ENCODE measurements at places on chromosomes 6 and 20. TPM values are rescaled to one million over a fixed set of nuclear protein-coding genes. Genes with fewer than 3 reads are reported as not detected.

Gene RGS17
- total RNA-seq: 2.4 TPM

Gene PPDPF
- 18.0 TPM for total RNA-seq

Gene VWA7
- 0.76 TPM for total RNA-seq

Gene WFDC12
- 1.0 TPM for total RNA-seq

Gene PCSK2
- 0.05 TPM for total RNA-seq

GRCh38 chr6:40999569-40999968 is 39.5 kb downstream of the UNC5CL start:
- no peaks in the 10 kb centered on the region for H3K4me1 ChIP-seq
- H3K27ac ChIP-seq: no peak overlapping the region
- H3K4me3 ChIP-seq: no peak overlapping the region
- peaks cover 15% of the 10 kb centered on the region for H3K27me3 ChIP-seq
- DNase-seq: peak; percentile 36
- no peaks in the 10 kb centered on the region for H3K36me3 ChIP-seq

GRCh38 chr20:1108437-1108920 is 9.9 kb upstream of the PSMF1 start:
- no peaks in the 10 kb centered on the region for H3K4me1 ChIP-seq
- no peak for DNase-seq
- H3K27me3 ChIP-seq: no peaks in the 10 kb centered on the region
- H3K36me3 ChIP-seq: no peaks in the 10 kb centered on the region
- no peak overlapping the region for H3K4me3 ChIP-seq

Measured in thymus (tissue), 14 donors.